ENCODE measurements at places on chromosomes 3 and 15.

- no peak for DNase-seq
Observed at GRCh38 chr15:22950256-22950990, 29.7 kb downstream of the CYFIP1 start.

- DNase-seq, result no peak
Observed at GRCh38 chr3:189563853-189564563, 67.2 kb upstream of the TP63 start.

DNA sequence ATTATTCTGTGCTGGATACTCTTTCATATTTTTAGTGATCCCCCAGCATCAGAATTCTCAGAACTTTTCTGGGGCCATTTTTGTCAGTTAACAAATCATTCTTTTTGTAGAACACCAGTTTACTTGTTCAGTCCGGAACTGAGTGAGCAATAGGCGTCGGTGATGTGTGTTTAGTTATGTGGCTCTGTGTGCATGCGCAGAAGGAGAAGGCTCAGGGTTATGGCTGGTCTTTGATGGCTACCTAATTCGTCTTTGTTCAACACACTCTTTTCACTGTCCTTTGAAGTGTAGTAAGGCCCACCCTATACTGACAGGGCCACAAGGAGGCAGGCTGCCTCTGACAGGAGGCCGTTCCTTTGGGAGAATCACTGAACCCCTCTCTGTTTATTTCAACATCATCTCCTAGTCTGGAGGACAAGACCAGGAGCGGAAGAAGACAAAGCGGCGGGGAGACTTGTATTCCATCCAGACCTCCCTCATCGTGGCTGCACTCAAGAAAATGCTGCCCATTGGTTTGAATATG is 158.2 kb upstream of the CHRM5 start:
- no peak for DNase-seq

- DNase-seq, result no peak
Observed at GRCh38 chr15:93617443-93617842, 528.4 kb upstream of the RGMA start.

DNA sequence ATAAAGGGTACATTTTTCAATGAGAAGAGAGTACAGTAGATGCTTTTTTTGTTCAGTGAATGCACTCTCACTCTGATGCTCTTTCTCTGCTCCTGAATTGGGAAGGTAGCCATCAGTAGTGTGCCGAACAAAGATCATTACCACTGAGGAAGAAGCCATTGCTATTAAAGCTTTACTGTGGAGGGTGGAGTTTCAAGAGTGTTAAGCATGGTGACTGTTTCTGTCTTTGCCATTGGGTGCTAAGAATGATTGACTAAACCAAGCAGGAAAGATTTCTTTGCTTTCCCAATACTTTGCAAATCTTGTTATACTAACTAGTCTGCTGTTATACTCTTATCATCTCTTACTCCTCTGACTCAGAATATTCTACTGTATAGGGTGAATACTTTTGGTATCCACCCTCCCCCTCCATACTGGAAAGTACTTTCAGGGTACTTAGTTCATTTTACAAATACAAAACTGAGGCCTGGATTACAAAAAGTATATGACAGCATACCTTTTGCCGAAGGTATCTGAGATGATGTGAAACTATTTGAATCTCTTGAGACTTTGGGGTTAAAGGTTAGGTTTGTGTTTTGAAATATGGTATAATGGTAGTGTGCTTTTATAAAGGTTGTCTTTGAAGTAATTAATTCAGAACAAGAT is 1.7 kb downstream of the RAB11A start:
- DNase-seq, result no peak

DNA sequence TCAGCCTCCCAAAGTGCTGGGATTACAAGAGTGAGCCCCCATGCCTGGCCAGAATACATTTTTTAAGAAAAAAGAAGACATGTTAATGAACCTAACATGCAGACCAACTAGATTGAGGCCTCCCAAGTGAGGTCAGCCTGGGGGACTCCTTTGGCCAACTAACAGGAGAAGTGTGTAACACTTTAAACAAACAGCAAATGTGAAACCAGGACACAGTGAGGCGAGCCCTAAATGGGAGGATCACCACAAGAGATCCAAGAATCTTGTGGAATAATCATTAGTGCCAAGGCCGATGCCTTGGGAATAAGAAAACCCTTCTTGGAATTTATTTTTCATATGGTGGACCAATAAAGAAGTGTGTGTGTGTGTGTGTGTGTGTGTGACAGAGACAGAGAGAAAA is 73.9 kb downstream of the ATP10A start:
- DNase-seq, result no peak

- DNase-seq, result no peak
Observed at GRCh38 chr3:46186471-46187340, 21.4 kb downstream of the CCR1 start.

DNA sequence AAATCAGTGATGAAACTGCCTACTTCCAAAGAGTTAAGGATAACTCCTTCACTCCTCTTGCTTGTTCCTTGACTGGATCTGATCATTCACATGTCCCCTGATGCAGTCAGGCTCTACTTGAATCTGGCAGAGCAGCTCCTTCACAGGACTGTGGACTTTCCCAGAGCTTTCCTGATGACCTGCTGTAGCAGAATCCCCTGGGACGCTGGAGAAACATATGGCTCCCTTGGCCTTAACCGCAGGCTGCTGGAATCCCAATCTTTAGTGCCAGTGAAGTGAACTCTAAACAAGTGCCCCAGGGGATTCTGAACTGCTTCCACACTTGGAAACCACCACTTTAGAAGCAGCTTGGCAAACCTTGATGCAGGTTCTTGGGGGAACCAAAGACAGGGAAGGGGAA is 217.8 kb downstream of the CHST2 start:
- no peak for DNase-seq

GRCh38 chr3:10002951-10003350 is 16.3 kb upstream of the EMC3 start:
- DNase-seq, result no peak

DNA sequence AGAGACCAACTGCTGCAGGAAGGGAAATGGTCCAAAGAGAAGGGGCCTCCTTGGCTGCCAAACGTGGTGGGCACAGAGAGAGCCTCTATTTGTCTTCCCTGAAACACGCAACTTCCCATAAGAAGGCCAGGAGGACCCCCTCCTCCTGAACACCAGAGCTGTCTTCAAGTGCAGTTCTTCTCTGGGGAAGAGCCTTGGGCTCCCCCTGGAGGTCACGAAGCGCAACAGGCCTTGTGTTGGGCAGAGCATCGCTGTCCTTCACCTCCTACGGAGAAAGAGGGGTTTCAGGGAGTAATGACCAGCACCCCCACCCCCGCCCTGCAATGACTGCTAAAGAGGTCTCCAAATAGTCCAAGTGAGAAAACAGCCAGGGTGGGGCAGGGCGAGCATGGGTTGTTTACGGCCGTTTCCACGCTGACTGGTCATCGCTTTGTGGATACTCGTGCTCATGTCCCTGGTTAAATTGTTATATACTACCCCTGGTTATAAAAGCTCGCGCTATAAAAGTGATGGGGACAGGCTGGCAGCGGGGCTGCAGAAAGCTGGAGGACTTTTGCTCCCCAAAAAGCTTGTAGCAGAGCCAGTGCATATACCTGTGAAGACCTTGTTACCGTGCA is 397.5 kb upstream of the ATP10A start:
- DNase-seq, result peak; percentile 62

GRCh38 chr3:173066044-173067004 is 74.7 kb downstream of the SPATA16 start:
- no peak for DNase-seq

GRCh38 chr3:148208975-148209374 is 488.7 kb upstream of the AGTR1 start:
- DNase-seq, result no peak

GRCh38 chr3:168086541-168087260 is 9.0 kb downstream of the GOLIM4 start:
- no peak for DNase-seq

GRCh38 chr15:99704444-99704838 is 28.8 kb downstream of the LYSMD4 start:
- DNase-seq, result no peak

DNA sequence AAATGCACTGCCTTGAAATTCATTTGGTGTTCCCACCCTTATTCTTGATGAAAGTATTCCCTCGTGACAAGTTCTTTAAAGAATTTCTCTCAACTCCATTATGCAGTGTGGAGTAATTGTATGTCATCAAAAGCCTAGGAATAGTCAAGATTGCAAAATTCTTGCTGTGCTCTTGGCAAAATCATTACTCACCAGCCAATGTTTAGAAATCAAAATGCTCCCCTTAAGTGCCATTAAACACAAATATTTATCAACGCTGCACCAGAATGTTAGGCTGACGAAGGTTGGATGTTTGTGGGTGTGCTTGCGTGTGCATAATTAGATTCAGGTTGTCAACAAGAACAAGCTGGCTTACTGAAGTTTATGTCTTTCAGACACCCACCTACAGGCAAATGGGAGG is 40.5 kb downstream of the SST start:
- no peak for DNase-seq

GRCh38 chr15:71791975-71792374 is 18.4 kb upstream of the NR2E3 start:
- peak; percentile 32 for DNase-seq

GRCh38 chr3:42672515-42672914 is 12.8 kb upstream of the KLHL40 start:
- DNase-seq, result no peak

DNA sequence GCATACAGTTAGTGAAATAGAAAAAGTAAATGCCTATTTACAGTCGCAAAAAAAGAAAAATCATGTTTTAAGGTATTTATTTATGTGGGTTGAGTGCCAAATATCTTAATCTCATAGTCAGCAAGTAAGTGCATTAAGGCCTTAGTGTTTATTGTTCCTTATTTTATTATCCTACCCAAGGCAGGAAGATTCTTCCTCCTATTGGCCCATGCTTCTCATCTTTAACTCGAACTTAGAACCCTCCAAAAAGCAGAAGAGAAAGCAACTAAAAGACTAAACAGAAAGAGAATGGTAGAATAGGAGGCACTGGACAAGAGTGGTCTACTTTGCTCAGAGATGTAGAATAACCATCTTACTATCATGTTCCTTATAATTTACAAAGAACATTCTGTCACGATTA is 7.5 kb downstream of the RFX7 start:
- no peak for DNase-seq

- DNase-seq, result no peak
Observed at GRCh38 chr15:67144609-67145311, 79.4 kb downstream of the SMAD3 start.

- DNase-seq, result no peak
Observed at GRCh38 chr15:59179717-59180116, 26.9 kb upstream of the LDHAL6B start.

GRCh38 chr3:197599089-197599765 is 43.5 kb upstream of the BDH1 start:
- DNase-seq, result peak; percentile 83

DNA sequence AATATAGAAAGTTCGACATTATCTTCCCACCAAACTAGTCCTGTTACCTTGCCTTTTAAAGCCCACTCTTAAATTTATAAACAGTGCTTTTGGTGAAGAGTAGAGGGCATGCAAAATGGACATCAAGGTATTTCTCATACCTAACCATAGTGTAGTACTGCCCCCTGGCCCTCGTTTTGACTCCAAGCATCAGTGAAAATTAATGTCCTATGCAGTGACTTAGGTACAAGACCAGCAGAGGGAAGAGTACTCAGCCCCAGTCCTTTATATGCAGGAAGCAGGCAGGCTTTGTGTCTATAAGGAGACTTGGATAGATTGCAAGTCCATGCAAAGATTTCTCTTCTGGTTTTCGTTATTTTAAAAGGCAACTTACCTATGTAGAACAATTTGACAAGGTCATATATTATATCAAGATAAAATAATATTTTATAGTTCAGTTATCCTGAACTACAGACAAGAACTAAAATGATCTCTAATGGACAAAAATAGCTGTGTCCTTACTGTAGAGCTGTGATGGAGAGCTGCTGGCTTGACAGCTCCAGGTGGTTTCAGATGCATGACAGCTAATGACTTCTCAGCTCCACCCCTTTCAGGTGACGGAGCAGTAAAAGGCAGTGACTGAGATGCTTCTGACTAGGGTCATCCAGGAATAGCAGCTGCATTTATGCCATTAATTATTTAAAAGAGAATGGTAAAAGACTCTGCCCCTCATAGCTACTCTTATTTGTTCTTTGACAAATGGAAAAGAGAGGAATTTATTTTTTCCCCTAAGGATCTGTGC is 646.1 kb downstream of the SQOR start:
- no peak for DNase-seq

DNA sequence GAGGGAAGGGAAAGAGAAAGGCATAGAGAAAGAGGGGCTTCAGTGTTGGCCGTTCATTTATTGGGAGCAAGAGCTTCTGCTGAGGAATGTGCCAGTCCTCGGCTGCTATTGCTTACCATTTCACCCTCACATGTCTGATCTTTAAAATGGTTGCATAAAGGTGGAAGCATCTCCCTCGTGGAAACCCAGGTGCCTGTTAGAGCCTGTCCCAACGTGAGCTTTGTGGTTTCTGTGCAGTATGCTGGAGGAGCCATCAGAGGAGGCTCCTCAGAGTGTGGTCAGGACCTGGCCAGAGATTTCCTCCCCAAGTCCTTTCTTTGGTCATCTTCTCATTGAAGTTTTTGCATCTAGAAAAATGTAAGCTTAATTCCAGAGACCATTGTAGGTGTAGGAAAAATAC is 34.4 kb downstream of the PSMD6 start:
- no peak for DNase-seq

DNA sequence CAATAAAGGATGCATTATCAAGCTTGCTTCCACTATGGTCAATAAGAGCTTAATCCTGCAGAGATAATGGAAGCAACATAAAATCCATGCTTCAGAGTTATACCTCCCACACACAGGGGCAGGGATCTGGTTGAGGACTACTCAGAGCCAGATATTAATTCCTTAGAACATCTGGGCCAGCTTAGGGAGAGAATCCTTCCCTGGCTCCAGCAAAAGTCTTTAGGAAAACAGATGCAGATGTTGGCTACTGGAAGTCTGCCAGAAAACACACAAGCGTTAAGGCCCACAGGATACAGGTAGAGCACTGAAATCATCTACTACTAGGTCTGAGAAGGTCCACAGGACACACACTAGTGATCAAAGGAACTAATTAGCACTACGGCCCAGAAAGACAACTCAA is 25.2 kb downstream of the TMEM202 start:
- no peak for DNase-seq
